Stromal cell of bone marrow (primary cell): ENCODE measurements at places on chromosomes 7 and 10.

DNA sequence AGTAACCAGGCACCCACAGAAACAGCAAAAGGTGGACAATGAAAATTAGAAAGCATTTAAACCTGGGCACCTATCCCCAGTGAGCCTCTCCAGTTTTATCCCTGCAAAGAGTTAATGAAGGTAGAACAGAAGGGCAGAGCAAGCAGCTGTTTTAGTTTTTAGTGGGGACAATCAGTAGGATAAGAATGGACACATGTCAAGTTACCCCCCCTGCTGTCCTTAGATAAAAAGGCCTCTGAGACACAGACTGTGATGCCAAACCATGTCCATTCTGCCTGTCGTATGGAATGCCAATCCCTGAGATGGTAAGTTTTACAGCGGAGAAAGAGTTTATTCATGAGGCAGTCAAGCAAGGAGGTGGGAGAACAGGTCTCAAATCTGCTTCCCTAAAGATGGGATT is 162.6 kb upstream of the AGR3 start:
- no peak for DNase-seq

GRCh38 chr7:157235357-157236333 is 96.9 kb downstream of the UBE3C start:
- no peak for DNase-seq

DNA sequence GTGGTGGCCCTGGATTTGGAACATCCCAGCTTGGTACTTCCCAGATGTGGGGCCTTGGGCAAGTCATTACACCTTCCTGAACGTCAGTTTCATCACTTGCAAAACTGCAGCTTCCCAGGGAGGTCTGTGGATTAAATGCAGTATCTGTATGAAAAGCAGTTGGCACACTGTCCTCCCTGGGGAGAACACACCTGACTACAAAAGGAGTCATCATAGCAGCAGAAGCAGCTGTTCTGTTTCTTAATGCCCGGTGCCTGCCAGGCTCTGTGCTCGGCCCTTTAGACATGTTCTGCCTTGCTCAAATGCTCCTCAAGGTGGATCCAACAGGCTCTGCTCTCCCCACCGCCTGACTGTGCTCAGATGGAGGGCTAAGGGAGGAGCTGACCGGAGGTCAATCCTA is 31.0 kb downstream of the CDCA7L start:
- DNase-seq = no peak

GRCh38 chr10:125559210-125559609 is 123.8 kb downstream of the TEX36 start:
- no peak for DNase-seq

DNA sequence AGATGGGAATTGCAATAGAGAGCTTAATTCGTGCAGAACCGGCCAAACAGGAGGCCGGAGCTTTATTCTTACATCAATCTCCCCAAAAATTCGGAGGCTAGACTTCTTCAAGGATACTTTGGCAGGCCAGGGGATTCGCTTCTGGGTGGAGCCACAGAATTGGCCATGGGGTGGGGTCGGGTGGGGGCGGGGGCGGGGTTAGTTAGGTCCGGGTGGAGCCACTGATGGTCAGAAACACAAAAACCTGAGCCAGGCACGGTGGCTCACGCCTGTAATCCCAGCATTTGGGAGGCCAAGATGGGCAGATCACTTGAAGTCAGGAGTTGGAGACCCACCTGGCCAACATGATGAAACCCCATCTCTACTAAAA is 87.5 kb downstream of the SEPTIN14 start:
- DNase-seq = no peak

DNA sequence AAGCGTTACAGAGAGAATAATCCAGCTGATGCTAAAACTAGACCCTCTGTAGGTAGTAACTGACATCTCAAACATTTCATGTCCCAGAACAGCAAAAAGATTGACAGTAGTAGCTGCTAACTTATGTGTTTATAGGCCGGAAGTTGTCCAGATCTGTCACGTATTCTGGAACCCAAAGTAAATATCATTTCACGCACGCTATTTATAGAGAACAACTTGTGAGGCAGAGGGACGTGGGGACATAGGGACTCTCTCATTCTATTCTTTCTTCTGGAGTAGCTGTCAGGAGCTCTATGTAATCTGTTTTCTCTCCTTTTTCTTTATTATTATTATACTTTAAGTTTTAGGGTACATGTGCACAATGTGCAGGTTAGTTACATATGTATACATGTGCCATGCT is 22.3 kb downstream of the AGK start:
- DNase-seq = no peak

DNA sequence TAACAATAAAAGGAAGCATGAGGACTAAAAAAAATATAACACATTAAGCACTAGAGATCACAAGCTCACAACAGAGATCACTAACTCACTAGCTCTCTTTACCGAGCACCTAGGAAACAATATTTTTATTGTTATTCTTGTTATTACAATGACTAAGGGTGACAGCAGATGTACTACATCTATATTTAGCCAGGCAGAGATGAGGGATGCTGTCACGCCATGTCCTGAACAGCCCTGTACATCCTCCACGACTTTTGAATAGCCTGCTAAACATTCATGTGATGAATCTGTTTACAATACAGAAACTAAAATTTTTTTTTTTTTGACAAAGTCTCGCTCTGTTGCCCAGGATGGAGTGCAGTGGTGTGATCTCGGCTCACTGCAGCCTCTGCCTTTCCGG is 22.7 kb downstream of the FAM133B start:
- no peak for DNase-seq

GRCh38 chr7:108167460-108167859 is 37.3 kb upstream of the LAMB4 start:
- peak; percentile 10 for DNase-seq
